Calu3 (cell line): ENCODE measurements at places on chromosomes 6 and 20. TPM values are rescaled to one million over a fixed set of nuclear protein-coding genes. Genes with fewer than 3 reads are reported as not detected.

DNA sequence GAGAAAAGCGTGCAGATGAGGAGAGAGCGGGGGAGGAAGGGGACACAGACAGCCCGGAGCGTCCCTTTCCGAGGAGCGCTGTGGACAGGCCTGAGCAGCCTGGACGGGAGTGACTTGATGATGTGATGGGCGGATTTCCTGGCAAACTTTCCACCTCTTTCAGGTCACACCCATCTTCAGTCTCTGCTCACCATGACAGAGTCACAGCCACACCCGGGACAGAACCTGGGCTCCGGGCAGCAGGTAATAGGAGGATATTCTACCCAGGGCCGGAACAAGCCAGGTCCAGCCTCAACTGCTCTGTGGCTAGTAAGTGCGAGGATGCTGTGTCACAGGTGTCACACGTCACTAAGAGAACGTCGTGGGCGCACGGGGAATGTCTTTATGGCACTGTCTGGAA is 84.3 kb downstream of the THBS2 start:
- peaks cover 39% of the 10 kb centered on the region for H3K4me1 ChIP-seq
- no peak for DNase-seq
- no peak overlapping the region for H3K27ac ChIP-seq
- no peaks in the 10 kb centered on the region for H3K27me3 ChIP-seq

- no peak overlapping the region for H3K4me3 ChIP-seq
- no peak for DNase-seq
- no peaks in the 10 kb centered on the region for H3K4me1 ChIP-seq
- no peaks in the 10 kb centered on the region for H3K27me3 ChIP-seq
- no peaks in the 10 kb centered on the region for H3K36me3 ChIP-seq
Observed at GRCh38 chr20:18191306-18191705, 53.6 kb downstream of the KAT14 start.

GRCh38 chr6:157045831-157046454 is 268.8 kb downstream of the ARID1B start:
- no peak overlapping the region for H3K27ac ChIP-seq
- H3K4me3 ChIP-seq, result no peak overlapping the region
- no peaks in the 10 kb centered on the region for H3K36me3 ChIP-seq
- no peaks in the 10 kb centered on the region for H3K4me1 ChIP-seq
- H3K27me3 ChIP-seq, result no peaks in the 10 kb centered on the region
- peak; percentile 8 for DNase-seq

CGAS gene
- 31.2 and 35.0 TPM in 2 replicates for total RNA-seq

GRCh38 chr20:49882171-49882970 is 33.0 kb downstream of the SPATA2 start:
- no peak overlapping the region for H3K27ac ChIP-seq
- no peak overlapping the region for H3K4me3 ChIP-seq
- peaks cover 5% of the 10 kb centered on the region for H3K4me1 ChIP-seq
- DNase-seq, result no peak

ACTL10 gene
- 5.4 and 7.3 TPM in 2 replicates for total RNA-seq

TTBK1 gene
- 0.17 and 0.29 TPM in 2 replicates for total RNA-seq

DNA sequence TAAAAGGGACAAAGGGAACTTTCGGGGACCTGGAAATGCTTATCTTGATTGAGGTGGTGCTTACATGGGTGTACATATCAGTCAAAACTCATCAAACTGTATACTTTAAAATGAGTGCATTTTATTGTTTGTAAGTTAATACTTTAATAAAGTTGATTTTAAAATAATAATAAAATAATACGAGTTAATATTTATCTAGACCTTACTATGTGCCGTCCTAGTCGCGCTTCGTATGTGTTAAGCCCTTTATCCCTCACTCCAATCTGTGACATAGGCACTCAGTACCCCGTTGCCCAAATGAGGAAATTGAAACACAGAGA is 47.5 kb downstream of the PDYN start:
- H3K27me3 ChIP-seq, result no peaks in the 10 kb centered on the region
- peak overlapping the region; percentile 49 for H3K4me3 ChIP-seq
- H3K36me3 ChIP-seq, result no peaks in the 10 kb centered on the region
- no peaks in the 10 kb centered on the region for H3K4me1 ChIP-seq
- DNase-seq, result no peak

TRIM10 gene
- 1.8 and 2.7 TPM in 2 replicates for total RNA-seq

GRCh38 chr6:110458476-110458875 is 17.9 kb downstream of the SLC22A16 start:
- H3K27ac ChIP-seq, result no peak overlapping the region
- no peak for DNase-seq

XKR7 gene
- not detected in 2 replicates for total RNA-seq

DNA sequence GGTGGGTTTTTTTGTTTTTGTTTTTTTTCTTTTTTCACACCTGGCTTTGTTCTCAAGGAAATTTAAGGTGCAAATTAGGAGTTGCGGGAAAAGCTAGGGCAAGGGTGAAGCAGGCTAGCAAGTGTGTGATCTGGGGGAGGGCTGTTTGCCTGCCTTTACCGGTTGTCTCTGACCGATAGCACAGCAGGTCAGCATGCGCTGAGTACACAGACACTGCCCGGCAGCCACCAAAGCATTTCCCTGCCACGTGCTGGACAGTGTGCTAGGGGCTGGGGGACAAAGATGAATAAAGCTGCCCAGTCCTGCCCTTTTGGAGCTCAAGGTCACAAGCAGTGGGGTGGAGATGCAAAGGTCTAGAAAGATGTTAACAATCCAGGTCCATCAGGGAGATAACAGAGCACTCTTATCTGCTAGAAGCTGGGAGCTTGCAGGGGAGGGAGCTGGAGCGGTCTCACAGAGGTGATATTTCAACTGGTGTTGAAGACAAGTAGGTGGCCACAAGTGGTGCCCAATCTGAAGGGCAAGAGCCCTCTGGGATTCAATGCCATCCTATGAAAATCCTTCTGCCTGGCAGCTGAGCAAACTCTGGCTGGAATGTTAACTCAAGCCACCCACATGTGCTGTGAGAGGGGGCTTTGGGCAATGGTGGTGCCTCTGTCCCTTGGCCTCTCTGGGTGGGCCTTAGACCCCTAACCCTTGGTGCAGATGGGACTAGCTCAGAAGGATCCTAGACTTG is 24.5 kb downstream of the TTBK1 start:
- peaks cover 6% of the 10 kb centered on the region for H3K36me3 ChIP-seq
- H3K27ac ChIP-seq, result no peak overlapping the region
- H3K4me3 ChIP-seq, result no peak overlapping the region
- no peak for DNase-seq
- peaks cover 20% of the 10 kb centered on the region for H3K4me1 ChIP-seq

DNA sequence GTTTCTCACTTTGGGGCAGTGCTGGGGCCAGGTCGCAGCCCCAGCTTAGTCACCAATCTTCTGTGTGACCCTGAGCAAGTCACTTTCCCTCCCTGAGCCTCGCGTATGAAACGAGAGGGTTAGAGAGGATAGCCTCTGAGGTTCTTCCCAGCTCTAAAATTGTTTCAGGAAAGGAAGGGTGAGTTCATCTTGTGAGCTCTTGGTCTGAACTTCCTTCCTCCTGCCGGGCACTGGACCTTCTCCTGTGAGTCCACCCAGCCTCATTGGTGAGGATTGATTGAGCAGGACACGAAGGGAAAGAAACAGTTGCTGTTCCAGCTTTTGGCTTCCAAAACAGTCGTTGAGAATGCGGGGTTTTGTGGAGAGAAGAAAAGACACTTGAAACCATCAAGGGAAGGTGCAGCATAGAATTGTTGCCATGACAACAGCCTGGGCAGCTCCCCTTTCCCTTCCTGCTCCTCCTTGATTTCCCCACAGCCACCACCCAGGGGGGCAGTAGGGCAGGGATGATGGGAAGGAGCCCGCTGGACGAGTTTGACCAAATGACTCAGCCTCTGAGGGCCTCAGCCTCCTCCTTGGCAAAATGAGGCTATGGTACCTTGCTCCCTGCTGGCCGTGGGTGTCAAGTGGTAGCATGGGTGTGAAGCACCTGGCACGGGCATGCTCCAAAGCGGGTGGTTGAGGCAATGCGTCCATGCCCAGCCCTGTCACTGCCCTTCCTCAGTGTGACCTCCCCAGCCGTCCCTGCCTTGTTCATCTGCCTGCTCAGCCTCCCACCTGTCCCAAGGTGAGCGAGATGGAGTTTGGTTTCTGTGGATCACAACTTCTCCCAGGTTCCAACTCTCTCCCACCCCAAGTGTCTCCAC is 107.8 kb downstream of the CDC5L start:
- peak; percentile 55 for DNase-seq
- peaks cover 48% of the 10 kb centered on the region for H3K4me1 ChIP-seq
- H3K27ac ChIP-seq, result peak overlapping the region; percentile 51
- H3K36me3 ChIP-seq, result peaks cover under 1% of the 10 kb centered on the region
- no peaks in the 10 kb centered on the region for H3K27me3 ChIP-seq

- no peak overlapping the region for H3K27ac ChIP-seq
- no peaks in the 10 kb centered on the region for H3K4me1 ChIP-seq
- H3K36me3 ChIP-seq, result no peaks in the 10 kb centered on the region
- no peak overlapping the region for H3K4me3 ChIP-seq
- no peak for DNase-seq
Observed at GRCh38 chr20:58571356-58571692, 56.1 kb upstream of the APCDD1L start.

- H3K36me3 ChIP-seq, result no peaks in the 10 kb centered on the region
- no peaks in the 10 kb centered on the region for H3K27me3 ChIP-seq
- H3K4me3 ChIP-seq, result no peak overlapping the region
- peaks cover 6% of the 10 kb centered on the region for H3K4me1 ChIP-seq
- H3K27ac ChIP-seq, result no peak overlapping the region
Observed at GRCh38 chr20:8089668-8090067, 42.4 kb upstream of the PLCB1 start.

GRCh38 chr20:35171753-35172433 is at the start of gene PROCR:
TSS of gene PROCR (plus strand) at chr20:35172072. CDS start at chr20:35172155, 83 bp downstream.
- peak within 1 kb of the TSS; percentile 5 for H3K27ac ChIP-seq
- H3K27me3 ChIP-seq, result no peaks in the 10 kb centered on the region
- peak; percentile 71 for DNase-seq

ZC2HC1B gene
- not detected in 2 replicates for total RNA-seq

UNC5CL gene
- 10.6 and 15.9 TPM in 2 replicates for total RNA-seq

- peaks cover 5% of the 10 kb centered on the region for H3K36me3 ChIP-seq
- no peak for DNase-seq
- peaks cover 17% of the 10 kb centered on the region for H3K4me1 ChIP-seq
- peaks cover 56% of the 10 kb centered on the region for H3K27me3 ChIP-seq
- no peak overlapping the region for H3K27ac ChIP-seq
Observed at GRCh38 chr20:49572857-49573256, 4.9 kb upstream of the PTGIS start.

DNA sequence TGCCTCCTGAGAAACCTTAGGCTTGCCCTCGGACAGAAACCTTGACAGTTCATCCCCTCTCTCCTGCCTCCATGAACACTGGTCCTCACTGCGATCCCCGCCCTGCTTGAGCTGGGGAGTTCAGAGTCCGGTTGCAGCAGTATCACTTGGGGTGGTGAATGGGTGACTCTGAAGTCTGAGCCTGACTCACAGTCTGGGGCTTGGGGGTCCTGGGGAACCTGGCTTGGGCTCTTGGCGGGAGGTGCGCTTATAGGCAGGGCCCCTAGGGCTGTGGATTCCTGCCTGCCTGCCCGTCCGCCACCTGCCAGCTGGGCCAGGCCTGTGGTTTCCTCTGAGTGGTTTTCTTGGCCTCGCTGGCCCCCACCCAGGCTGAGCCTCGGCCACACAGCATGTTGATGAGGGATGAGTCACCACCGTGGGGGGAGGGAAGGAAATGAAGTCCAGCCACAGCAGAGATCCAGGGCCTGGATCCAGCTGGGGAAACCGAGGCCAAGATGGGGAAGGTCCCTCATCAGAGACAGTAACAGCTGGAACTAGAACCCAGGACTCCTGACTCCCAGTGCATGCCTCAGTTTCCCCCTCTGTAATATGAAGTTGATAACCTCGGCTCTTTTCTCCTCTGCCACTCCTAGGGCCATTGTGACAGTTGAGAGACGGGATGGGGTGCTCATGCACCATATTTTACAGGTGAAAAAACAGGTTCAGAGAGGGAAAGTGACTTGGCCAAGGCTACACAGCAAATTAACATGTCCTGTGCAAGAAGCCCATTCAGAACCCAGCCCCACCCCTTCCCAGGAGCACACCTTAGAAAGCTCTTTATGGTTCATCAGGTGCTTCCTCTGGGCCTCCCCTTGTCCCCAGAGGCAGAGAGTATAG is 9.2 kb downstream of the FOXS1 start:
- peak overlapping the region; percentile 6 for H3K4me3 ChIP-seq
- H3K27ac ChIP-seq, result no peak overlapping the region
- H3K4me1 ChIP-seq, result peaks cover 17% of the 10 kb centered on the region
- DNase-seq, result peak; percentile 97

EYS gene
- total RNA-seq, result not detected in 2 replicates

DNA sequence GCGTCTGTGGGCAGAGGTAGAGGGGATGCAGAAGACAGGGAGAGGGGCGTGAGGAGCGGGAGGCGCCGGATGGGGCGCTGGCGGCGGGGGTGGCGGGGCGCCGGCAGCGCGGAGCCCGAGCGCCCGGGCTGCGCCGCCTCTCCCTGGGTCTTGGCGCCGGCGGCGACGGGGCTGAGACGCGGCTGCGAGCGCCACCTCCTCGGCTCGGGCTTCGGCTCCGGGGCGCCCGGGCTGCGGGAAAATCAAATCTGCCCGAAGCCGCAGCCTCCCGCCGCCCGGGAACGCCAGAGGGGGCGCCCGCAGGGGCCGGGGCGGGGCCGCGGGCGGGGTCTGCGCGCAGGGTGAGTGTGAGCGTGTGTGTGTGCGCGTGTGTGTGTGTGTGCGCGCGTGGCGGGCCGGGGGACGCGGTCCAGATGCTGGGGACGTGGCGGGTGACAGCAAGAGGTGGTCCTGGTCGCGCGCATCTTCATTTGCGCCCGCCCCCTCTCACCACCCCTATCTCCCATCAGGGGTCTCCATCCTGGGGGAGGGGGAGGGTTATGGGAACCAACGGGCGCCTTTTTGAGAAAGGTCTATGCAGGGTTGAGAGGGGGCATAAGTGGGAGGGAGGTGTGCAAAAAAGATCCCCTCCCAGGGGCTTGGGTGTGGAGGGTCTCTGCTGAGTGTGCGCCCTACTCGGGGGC is 646 bp upstream of the CPNE5 start:
- H3K4me3 ChIP-seq, result peak overlapping the region; percentile 56
- no peak overlapping the region for H3K27ac ChIP-seq
- peaks cover 58% of the 10 kb centered on the region for H3K27me3 ChIP-seq
- no peaks in the 10 kb centered on the region for H3K4me1 ChIP-seq
- peak; percentile 67 for DNase-seq

DNA sequence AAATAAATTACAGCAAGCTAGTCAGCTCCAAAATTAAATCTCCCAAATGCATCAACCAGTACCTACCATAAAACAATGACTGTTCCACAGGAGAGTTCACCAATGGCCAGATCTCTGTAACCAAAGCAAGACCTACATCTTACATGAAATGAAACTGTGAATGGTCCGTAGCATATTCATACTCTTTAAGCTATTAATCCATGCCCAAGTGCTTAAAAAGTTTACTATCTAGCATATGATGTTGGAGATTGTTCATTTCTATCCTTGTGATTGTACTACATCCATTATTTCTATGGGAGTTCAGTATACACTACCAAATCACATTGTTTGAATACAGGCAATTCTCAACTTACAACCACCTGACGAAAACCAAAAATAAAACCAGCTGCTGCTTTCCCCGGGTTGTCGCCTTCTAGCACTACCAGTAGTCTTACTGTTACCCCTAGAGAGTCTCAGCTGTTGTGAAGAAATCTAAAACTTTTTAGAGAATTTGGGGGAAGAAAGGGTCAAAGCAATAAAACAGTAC is 38.0 kb downstream of the HIVEP2 start:
- H3K27ac ChIP-seq, result no peak overlapping the region
- DNase-seq, result no peak
- H3K4me1 ChIP-seq, result no peaks in the 10 kb centered on the region
- H3K36me3 ChIP-seq, result peaks cover 7% of the 10 kb centered on the region
- H3K4me3 ChIP-seq, result no peak overlapping the region

ARMH2 gene
- not detected in 2 replicates for total RNA-seq

TUBB2B gene
- total RNA-seq, result 2.5 and 3.0 TPM in 2 replicates

USP49 gene
- total RNA-seq, result 6.9 and 7.0 TPM in 2 replicates
